ENCODE measurements at places on chromosomes 2 and 18.
A peak's percentile ranks its signal among the peaks of the same experiment; 100 is the strongest.

GRCh38 chr2:177885828-177886466 lies 186.6 kb downstream of the PDE11A start:
- no peak for DNase-seq

GRCh38 chr18:11940956-11941355 lies 32.8 kb upstream of the MPPE1 start:
- no peak for DNase-seq

DNA sequence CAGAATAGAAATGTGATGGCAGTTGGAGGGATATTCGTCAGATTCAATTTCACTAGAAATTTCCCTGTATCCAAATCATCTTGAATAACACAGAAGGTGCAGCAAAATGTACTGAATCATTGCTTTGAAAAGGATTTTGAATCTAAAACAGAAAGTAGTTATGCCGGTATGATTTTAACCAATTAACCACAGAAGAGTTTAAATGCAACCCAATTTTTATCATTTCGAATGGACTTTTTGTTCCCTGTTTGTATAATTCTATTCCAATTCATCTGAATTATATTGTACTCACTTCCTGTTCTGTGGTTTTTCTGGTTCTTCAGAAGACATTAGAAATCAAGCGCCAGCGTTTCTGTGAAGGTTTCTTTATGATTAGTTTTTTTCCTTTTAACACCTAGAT lies 190.4 kb downstream of the MYO3B start:
- DNase-seq, result peak; percentile 42

DNA sequence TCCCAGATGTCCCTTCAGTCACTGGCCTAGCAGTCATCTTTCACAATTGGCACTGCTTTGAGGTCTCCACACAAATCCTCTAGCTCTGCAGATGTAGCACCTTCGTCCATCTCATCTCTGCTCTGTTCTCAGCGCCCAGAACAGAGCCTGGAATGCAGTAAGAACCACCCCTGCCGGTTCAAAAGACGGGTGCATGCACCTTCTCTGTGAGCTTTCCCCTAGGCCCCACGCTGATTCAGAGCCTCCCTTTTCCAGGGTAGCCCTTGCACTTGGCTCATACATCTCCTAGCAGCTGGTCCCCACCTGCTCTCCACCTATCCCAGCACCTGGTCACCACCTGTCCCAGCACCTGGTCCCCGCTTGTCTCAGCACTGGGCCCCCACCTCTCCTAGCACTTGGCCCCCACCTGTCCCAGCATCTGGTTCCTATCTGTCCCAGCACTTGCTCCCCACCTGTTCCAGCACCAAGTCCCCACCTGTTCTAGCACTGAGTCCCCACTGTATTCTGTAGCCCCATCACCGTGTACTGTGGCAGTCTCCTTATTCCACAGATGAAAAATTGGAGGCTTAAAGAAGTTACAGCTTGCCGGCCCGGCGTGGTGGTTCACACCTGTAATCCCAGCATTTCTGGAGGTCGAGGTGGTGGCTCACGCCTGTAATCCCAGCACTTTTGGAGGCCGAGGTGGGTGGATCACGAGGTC lies 4.7 kb upstream of the KCNF1 start:
- DNase-seq, result no peak

- no peak for DNase-seq
Measured at GRCh38 chr18:35581546-35581897, at the start of gene GALNT1. Gene GALNT1 (plus strand): TSS chr18:35581740. CDS start chr18:35654663, 72,923 bp downstream.

- no peak for DNase-seq
Measured at GRCh38 chr2:47784352-47784851, 1.5 kb downstream of the MSH6 start.

DNA sequence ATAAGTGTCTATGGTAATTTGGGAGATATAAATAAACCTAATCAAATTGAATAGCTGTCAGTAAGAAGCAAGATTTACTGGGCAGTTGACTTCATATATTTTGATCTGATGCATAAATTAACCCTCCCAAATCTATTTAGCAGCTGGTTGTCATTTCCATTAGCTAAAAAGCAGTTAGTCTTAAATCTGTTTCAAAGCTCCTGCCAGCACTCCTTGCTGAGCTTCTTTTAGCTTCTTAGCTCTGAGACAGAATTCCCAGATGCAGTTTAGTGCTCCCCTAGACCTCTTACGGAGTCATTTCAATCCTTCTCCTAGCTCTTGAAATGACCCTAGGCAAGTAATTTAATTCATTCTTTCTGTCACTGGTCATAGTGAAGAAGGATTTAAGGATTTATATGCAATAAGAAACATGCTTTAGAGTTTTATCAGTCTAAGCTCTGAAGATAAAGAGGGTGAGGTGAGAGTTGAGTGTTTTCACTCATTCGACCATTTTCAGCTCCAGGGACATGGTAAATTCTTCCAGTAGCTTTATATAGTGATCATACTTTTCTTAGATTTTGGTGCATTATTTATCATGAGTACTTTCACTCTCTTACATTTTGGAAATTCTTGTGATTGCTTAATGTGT lies 98.9 kb downstream of the PHLPP1 start:
- no peak for DNase-seq

- no peak for DNase-seq
Measured at GRCh38 chr18:37586656-37587225, 21.1 kb upstream of the CELF4 start.

- DNase-seq, result no peak
Measured at GRCh38 chr2:237712477-237713377, 85.3 kb downstream of the LRRFIP1 start.

DNA sequence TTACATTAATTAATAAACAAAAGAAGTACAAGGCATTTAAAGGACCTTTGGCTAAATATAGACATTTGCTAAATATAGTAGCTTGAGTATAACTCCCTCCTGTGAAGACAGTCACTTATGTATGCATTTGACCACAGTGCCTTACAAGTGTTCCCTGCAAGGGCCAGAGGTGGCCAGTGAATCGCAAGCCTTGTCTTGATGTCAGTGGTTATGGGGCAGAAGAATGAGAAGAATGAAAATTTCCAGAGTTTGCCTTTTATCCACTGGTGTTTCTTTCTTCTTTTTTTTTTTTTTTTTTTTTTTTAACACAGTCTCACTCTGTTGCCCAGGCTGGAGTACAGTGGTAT lies 1.8 kb downstream of the LRRFIP1 start:
- no peak for DNase-seq

DNA sequence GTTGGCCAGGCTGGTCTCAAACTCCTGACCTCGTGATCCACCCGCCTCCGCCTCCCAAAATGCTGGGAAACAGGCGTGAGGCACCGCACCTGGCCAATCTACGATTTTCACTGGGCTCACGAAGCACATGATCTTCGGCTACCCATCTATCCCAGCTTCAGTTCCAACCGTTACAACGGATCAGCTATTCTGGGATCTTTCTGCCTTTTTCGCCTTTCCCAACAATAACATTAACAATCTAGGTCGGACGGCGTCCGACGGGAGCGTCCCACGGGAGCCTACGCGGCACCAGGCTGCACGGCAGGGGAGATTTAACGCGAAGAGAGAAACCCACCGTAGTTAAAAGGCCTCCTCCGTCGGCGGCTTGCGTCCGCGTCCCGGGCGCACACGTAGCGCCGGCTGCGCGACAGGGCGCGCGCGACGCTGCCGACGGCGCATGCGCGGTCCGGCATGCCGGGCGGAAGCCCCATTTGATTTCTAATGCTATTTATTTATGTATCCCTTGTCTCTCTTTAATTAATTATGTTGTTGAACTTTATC lies at the start of gene MSL3B:
Gene MSL3B (minus strand): TSS at position 394 of the 540 bp plus-strand sequence.
- DNase-seq, result peak; percentile 48
